Progenitor cell of endocrine pancreas (in vitro differentiated cells): ENCODE measurements at places on chromosomes 7 and 10.

GRCh38 chr10:57983281-57983791 lies 284.4 kb downstream of the IPMK start:
- DNase-seq = no peak

GRCh38 chr10:67471022-67471421 lies 225.0 kb downstream of the CTNNA3 start:
- no peak for DNase-seq

- no peak for DNase-seq
Observed at GRCh38 chr7:148847815-148848734, 36.0 kb downstream of the EZH2 start.

DNA sequence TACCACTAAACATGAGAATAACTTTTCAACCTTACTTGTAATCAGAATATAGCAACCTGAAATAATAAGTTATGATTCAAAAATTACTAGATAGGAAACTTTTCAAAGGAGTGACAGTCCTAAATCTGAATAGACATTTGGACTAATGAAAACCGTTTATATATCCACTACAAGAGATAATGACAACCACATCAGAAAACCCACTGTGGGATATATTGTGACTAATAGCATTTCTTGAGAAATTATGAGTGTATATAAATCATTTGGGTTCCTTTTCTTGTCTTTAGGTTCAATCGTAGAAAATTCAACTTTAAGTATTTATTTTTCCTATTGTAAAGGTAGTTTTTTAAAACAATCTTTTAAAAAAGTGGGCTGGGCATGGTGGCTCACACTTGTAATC lies 170.2 kb upstream of the PRSS58 start:
- DNase-seq = no peak

GRCh38 chr10:96584474-96584873 lies 2.3 kb downstream of the TM9SF3 start:
- no peak for DNase-seq

- DNase-seq = no peak
Observed at GRCh38 chr10:125011171-125011925, 69.4 kb downstream of the ZRANB1 start.

DNA sequence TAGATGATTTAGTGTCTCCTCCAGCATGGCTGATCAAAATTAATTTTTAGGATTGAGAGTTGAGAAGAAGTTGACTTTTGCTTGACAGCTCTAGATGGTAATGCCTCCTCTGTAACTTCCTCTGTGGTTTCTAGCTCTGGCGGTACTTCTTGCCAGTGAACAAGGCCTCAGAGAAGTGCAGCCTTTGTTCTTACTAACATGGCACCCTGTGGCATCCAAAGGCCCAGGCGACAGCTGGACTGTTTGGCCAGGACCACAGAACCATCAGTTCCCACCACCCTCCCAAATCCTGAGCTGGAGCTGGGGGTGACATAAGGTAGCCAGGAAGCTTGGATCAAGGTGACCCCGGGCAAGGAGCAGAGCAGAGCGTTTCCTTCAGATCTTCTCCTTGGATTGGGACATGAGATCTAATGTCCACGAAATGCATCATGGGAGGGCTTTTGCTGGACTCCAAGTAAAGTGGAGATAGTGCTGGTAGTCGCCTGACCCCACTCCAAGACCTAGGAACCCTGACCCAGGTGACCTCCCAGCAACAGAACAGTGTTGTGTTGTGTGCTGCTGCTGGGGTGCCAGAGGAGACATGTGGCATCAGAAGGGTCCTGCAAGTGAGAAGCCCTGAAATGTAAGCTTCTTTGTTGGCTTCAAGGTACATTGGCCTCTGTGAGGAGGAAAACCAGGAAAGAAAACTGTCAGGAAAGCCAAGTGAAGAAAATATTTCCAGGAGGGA lies 41.8 kb downstream of the APBB1IP start:
- no peak for DNase-seq

- no peak for DNase-seq
Observed at GRCh38 chr10:126218174-126218573, 170.1 kb downstream of the ADAM12 start.

DNA sequence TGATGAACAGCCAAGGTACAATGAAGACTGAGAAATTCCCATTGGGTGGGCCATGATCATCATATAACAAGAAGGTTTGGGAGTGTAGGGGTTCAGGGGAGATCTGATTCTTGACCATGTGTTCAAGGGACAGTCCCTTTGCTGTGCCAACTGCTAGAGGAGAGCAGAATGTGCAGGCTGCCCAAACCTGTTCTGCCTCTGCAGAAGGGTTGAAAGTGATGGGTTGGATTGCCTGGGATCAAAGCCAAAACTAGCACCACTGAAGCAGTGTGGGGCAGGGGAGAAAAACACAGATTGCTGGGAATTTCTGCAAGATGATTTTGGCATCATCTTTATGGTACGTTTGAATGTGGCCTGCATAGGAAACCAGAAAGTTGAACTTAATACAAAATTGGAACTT lies 303.9 kb downstream of the OTUD1 start:
- no peak for DNase-seq
